ENCODE measurements at places on chromosomes 2 and 18. TPM values are rescaled to one million over a fixed set of nuclear protein-coding genes. Genes with fewer than 3 reads are reported as not detected.

The POTEC gene
- not detected for total RNA-seq

The TOGARAM2 gene
- 0.18 TPM for total RNA-seq

The SLC8A1 gene
- 1.7 TPM for total RNA-seq

GRCh38 chr2:128941751-128942150, 623.1 kb upstream of the HS6ST1 start:
- no peak overlapping the region for H3K27ac ChIP-seq
- no peaks in the 10 kb centered on the region for H3K4me1 ChIP-seq
- H3K4me3 ChIP-seq, result no peak overlapping the region
- H3K36me3 ChIP-seq, result no peaks in the 10 kb centered on the region
- no peak for DNase-seq

DNA sequence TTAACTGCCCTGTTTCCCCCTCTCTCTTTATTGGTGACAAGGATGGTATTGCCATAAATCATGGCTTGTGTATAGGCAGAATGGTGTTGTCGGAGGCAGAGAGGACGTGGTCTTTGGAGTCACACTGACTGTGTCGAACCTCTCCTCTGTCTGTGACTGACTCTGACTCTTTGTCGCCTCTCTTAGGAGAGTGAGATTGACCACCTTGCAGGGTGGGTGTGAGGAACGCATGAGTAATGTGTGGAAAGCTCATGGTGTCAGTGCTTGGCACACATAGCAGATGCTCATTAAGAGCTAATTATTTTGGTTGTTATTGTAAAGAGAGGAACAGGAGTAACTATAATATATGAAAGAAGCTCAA, 145.6 kb downstream of the TTC27 start:
- H3K27ac ChIP-seq, result no peak overlapping the region
- H3K4me1 ChIP-seq, result no peaks in the 10 kb centered on the region
- H3K27me3 ChIP-seq, result no peaks in the 10 kb centered on the region
- H3K36me3 ChIP-seq, result peaks cover 2% of the 10 kb centered on the region
- no peak for DNase-seq

DNA sequence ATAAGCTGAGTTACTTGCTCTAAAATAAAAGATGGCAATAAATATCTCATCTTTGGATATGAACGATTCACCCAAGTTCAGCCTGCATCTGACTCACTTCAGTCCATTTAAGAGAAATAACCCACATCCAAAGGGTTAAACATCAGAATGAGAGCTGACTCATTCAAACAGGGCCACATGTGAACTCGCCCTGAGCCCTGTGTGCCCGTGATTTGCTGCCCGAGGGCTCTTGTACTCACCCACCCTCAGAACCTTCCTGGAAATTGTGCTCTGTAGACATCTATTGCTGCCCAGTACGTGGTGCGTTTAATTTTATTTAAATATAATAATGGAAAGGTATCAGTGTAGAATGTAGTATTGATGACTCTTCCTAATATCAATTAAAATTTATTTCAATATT, 66.9 kb upstream of the RBM44 start:
- no peak overlapping the region for H3K27ac ChIP-seq
- H3K27me3 ChIP-seq, result no peaks in the 10 kb centered on the region
- no peak overlapping the region for H3K4me3 ChIP-seq
